ENCODE measurements at places on chromosomes 2 and 18. TPM values are rescaled to one million over a fixed set of nuclear protein-coding genes. Genes with fewer than 3 reads are reported as not detected.
A peak's percentile ranks its signal among the peaks of the same experiment; 100 is the strongest.

DNA sequence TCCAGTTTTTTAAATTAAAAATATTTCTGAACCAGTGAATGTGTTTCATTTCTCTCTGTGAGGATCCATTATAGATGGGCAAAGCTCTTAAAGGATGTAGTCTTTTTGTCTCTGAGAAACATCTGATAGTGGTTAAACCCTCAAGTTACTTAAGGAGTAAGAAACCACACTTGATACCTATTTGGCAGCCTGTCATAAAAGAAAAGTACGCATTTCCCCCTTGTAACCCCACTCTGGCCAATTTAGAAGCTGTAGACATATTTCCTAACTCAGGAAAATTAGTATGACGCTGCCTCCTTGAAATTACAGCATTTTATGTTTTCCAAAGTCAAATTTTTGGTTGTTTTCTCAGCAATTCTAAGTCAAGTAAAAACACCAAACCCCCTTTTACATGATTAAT is 2.0 kb downstream of the STAT4 start:
- H3K27me3 ChIP-seq, result peaks cover 3% of the 10 kb centered on the region
- peaks cover 7% of the 10 kb centered on the region for H3K4me1 ChIP-seq
- no peak overlapping the region for H3K27ac ChIP-seq
- DNase-seq, result no peak
- no peaks in the 10 kb centered on the region for H3K36me3 ChIP-seq

Gene ANKRD62
- total RNA-seq, result not detected

GRCh38 chr2:62783679-62784078 is 78.2 kb downstream of the EHBP1 start:
- no peak overlapping the region for H3K27ac ChIP-seq
- no peak for DNase-seq
- H3K27me3 ChIP-seq, result no peaks in the 10 kb centered on the region
- no peaks in the 10 kb centered on the region for H3K36me3 ChIP-seq
- no peak overlapping the region for H3K4me3 ChIP-seq

GRCh38 chr2:143819764-143820163 is 690.5 kb downstream of the ARHGAP15 start:
- DNase-seq, result no peak
- no peaks in the 10 kb centered on the region for H3K27me3 ChIP-seq
- no peak overlapping the region for H3K4me3 ChIP-seq
- H3K27ac ChIP-seq, result no peak overlapping the region
- no peaks in the 10 kb centered on the region for H3K4me1 ChIP-seq
- no peaks in the 10 kb centered on the region for H3K36me3 ChIP-seq

DNA sequence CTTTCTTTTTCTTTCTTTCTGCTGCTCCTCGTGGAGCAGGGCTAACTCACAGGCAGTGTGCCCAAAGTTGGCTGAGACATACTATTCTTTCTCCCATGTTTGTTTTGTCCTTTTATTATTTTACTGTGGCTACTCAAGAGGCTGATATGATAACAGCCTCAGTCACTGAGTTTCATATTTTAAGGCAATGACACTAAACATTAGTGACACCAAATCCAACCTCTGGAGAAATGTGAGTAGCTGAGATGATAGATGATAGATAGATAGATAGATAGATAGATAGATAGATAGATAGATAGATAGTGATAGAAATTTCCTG is 45.8 kb upstream of the GLS start:
- H3K36me3 ChIP-seq, result no peaks in the 10 kb centered on the region
- no peaks in the 10 kb centered on the region for H3K4me1 ChIP-seq
- no peak overlapping the region for H3K27ac ChIP-seq
- no peak for DNase-seq
- no peaks in the 10 kb centered on the region for H3K27me3 ChIP-seq
- H3K4me3 ChIP-seq, result no peak overlapping the region

GRCh38 chr18:2799369-2799768 is 47.4 kb upstream of the EMILIN2 start:
- H3K27me3 ChIP-seq, result no peaks in the 10 kb centered on the region
- no peak overlapping the region for H3K4me3 ChIP-seq
- no peak overlapping the region for H3K27ac ChIP-seq
- DNase-seq, result no peak
- no peaks in the 10 kb centered on the region for H3K4me1 ChIP-seq

GRCh38 chr2:159549234-159549633 is 67.1 kb downstream of the BAZ2B start:
- DNase-seq, result no peak
- H3K4me1 ChIP-seq, result no peaks in the 10 kb centered on the region

DNA sequence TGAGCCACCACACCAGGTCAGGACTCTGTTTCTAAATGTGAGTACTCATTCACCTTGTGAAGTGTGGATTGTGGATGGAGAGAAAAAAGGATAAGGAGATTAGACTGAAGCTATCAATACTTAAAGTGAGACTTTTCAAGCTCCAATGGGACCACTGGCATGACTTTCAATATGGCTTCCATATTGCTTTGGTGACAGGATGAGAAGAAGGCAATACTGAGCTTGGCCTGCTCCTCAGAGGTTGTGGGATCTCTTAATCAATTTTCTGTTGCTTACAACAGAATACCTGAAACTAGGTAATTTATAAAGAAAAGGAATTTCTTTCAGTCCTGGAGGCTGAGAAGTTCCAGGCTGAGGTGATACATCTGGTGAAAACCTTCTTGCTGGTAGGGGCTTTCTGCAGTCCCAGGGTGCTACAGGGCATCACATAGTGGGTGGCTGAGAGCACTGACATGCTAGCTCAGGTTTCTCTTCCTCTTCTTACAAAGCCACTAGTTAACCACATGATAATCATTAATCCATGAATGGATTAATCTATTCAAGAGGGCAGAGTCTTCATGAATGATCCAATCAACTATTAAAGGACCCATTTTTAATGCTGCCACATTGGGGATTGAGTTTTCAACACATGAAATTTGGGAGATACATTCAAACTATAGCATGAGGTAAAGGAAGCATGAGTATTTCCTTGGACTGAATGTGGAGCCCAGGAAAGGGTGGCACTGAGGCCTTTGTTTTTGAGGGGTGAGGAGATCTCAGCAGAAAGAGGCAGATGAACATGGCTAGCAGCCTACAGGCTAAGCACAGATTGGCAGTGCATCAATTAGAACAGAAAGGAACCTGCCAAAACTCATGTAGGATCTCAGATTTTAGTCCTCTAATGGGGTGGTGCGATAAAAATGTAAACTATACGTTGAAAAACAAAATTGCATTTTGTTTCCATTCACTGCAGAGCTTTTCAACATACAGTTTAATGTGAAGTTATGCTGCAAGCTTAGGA is 274.5 kb downstream of the PIK3C3 start:
- H3K4me1 ChIP-seq, result no peaks in the 10 kb centered on the region
- peak; percentile 63 for DNase-seq
- H3K27me3 ChIP-seq, result no peaks in the 10 kb centered on the region
- no peak overlapping the region for H3K27ac ChIP-seq
- no peaks in the 10 kb centered on the region for H3K36me3 ChIP-seq

Gene MRPL33
- total RNA-seq, result 50.1 TPM

DNA sequence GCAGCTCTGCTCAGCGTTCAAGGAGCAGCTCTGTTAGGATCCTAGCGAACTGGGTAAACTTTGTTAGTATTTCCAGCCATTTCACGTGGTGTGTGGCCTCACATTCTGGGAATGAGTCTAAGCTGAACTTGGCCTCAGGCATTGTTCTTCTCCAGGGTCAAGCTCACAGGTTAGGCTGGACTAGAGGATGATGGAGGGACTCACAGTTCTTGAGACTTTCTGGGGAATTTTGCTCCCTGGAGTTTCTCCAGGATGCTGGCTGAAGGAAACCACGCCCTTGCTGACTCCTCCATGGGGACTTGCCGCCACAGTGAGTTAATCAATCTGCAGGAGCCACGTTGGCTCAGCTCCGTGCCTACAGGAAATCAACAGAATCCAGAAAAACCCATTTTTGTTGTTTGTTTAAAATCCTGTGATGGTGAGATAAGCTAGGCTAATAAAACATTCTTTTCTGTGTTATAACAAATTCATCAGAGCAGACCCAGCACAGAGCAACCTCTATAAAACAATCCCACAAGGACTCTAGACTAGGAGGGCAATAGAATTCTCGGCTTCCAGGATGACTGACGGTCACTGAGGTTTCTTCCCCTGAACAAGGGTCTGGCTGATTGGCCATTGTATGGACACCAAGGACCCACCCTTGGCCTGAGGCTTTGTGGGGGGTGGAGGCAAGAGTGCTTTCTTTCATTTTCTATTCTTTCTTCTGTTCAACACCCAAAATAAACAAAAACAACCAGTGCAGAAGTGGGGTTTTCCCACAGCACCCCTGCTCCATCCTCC is 12.6 kb downstream of the CNDP1 start:
- no peak overlapping the region for H3K4me3 ChIP-seq
- H3K36me3 ChIP-seq, result no peaks in the 10 kb centered on the region
- DNase-seq, result no peak
- no peak overlapping the region for H3K27ac ChIP-seq
- H3K27me3 ChIP-seq, result no peaks in the 10 kb centered on the region
- 0 out of 2 replicates have a peak, but pooled peaks cover 5% of the 10 kb centered on the region for H3K4me1 ChIP-seq

GRCh38 chr2:25819597-25820039 is 58.7 kb downstream of the ASXL2 start:
- H3K36me3 ChIP-seq, result no peaks in the 10 kb centered on the region
- H3K27ac ChIP-seq, result no peak overlapping the region
- peaks cover 15% of the 10 kb centered on the region for H3K4me1 ChIP-seq
- H3K27me3 ChIP-seq, result no peaks in the 10 kb centered on the region
- no peak for DNase-seq

Gene UNC80
- not detected for total RNA-seq

Gene FBXO36
- 0.82 TPM for total RNA-seq

Gene NR4A2
- 1.4 TPM for total RNA-seq

DNA sequence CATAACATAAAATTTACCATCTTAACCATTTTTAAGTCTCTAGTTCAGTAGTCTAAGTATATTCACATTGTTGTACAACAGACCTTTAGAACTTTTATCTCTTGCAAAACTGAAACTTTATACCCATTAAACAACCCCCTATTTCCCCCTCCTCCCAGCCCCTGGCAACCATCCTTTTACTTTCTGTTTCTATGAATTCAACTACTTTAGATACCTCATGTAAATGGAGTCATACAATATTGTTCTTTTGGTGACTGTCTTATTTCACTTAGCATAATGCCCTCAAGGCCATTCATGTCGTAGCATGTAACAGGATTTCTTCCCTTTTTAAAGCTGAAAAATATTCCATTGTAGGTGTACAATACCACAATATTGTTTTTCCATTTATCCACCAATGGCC is 129.8 kb downstream of the PDE11A start:
- H3K36me3 ChIP-seq, result no peaks in the 10 kb centered on the region
- H3K4me3 ChIP-seq, result no peak overlapping the region
- DNase-seq, result no peak
- no peak overlapping the region for H3K27ac ChIP-seq

- H3K4me3 ChIP-seq, result no peak overlapping the region
- no peaks in the 10 kb centered on the region for H3K27me3 ChIP-seq
- peaks cover 8% of the 10 kb centered on the region for H3K36me3 ChIP-seq
- no peak overlapping the region for H3K27ac ChIP-seq
- no peaks in the 10 kb centered on the region for H3K4me1 ChIP-seq
- DNase-seq, result no peak
Observed at GRCh38 chr2:25756536-25756935, 83.2 kb upstream of the DTNB start.
